Bladder microvascular endothelial cell (primary cell): ENCODE measurements at places on chromosomes 11 and 22. TPM values are rescaled to one million over a fixed set of nuclear protein-coding genes. Genes with fewer than 3 reads are reported as not detected.

The PATE2 gene
- 0.16 TPM in 1 of 2 replicates, not detected in the other for total RNA-seq

The BARX2 gene
- not detected in 2 replicates for total RNA-seq

The MUC15 gene
- not detected in 2 replicates for total RNA-seq

The OR52H1 gene
- 0.38 TPM in 1 of 2 replicates, not detected in the other for total RNA-seq

The ANO1 gene
- 0.13 and 0.32 TPM in 2 replicates for total RNA-seq

The MMP1 gene
- 32.1 and 734 TPM in 2 replicates for total RNA-seq

The KLHL35 gene
- total RNA-seq: 1.5 and 1.6 TPM in 2 replicates

The GGT5 gene
- 2.8 and 4.0 TPM in 2 replicates for total RNA-seq
